Cortex of kidney (tissue), 1 donor: ENCODE measurements at places on chromosomes 2 and 18.

DNA sequence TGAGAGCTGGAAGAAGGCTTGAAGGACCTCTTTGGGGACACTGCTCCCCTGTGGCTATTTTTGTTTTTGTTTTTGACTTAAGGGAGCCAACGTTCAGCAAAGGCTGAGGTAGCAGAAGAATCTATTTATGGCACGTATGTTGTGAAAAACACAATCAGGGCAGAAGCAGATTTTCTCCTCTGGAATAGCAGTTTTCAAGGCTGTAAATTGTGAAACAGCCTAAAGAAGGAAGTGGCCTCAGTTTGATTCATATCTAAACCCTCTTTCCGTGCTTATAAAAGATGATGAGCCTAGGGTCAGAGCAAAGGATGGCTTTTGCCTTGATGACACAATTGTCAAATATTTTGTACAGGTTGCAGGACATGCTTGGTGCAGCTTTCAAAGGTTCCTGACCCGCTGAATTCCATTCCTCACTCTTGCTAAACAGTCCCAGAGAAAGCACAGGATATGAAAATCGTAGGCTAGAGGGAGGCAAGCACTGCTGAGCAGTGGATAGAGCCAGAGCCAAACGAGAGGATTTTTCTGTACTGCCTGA, 106.2 kb upstream of the DLX2 start:
- no peak for DNase-seq

DNA sequence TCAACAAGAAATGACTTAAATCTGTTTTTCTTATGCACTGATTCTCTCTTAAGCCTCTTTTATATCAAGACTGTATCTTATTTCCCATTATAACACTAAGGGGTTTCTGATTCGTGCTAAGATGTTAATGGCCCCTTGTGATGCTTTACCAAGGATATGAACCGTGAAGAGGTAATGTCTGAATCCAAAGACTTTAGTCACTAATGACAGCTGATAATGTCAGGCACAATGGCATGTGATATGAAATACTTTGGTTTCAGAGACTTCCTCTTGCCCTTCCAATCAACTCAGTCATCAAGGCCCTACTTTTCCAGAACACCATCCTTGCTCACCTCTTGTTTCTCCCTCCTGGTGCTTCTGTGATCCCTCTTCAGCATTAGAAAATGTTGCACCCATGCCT, 262.8 kb downstream of the KCNE4 start:
- no peak for DNase-seq

DNA sequence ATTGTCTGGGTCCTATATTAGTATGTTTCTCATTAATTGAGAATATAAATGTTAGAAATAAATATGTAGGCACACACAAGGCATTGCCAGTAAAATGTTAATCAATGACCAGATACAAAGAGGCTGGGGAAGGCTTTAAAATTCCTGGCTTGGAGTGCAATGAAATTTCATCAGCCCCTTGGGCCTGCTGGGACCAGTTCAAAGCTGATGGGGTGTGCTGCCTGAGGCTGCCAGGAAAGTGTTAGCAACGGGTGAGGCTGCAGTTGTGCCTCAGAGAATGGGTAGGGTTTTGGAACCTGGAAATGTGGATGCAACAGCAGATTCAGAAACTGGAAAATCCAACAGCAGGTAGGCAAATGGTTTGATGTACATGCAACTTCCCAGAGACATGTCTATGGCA, 68.9 kb downstream of the DIPK1C start:
- DNase-seq = no peak

GRCh38 chr2:88329815-88330603, 122.5 kb downstream of the FOXI3 start:
- DNase-seq = no peak
